HEK293T (cell line): ENCODE measurements at places on chromosomes 5 and 9.
A peak's percentile ranks its signal among the peaks of the same experiment; 100 is the strongest.

GRCh38 chr5:30347858-30348257 is 845.6 kb upstream of the CDH6 start:
- DNase-seq: no peak

- peak; percentile 24 for DNase-seq
Measured at GRCh38 chr5:116573702-116574366, 789 bp downstream of the SEMA6A start.

DNA sequence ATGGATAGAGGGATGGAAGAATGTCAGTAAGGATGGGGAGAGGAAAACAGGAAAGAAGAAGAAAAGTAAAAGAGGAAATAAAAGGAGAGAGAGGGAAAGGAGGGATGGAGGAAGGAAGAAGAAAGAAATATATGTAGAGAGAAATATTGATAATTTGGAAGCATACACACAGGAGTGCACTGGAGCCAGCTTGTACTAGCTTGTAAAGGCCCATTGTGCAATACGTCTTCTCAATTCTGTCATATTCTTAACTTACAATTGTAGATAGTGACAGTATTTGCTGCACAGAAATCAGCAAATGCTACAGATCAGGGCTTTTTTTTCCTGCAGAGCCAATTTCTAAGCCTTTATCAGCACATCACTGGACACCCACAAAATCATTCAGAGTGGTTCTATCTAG is 458.8 kb upstream of the WWC1 start:
- no peak for DNase-seq

DNA sequence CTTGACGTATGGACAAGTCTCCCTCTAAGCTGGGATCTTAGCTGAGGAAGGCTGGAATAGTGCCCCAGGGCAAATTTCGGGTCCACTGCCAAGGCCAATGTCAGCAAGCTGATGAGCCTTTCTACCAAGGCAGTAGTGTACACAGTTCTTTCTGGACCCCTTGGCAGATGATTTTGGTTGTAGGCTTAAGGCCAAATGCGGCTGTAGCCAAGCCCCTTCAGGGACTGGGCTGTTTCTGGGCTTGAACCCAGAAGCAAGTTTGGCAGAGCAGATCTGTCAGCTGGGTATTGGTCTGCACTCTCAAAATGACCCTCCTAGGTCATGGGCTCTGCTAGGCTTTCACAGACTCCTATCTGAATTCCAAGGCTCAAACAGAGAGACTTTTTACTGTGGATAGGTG is 121.6 kb downstream of the ADAMTSL1 start:
- no peak for DNase-seq

- DNase-seq: no peak
Measured at GRCh38 chr5:759111-759751, 25.3 kb downstream of the ZDHHC11B start.

- no peak for DNase-seq
Measured at GRCh38 chr9:133944746-133945135, 47.4 kb downstream of the VAV2 start.

- no peak for DNase-seq
Measured at GRCh38 chr9:137128862-137129455, 10.0 kb upstream of the GRIN1 start.

- DNase-seq: no peak
Measured at GRCh38 chr9:124030969-124031451, 19.4 kb downstream of the LHX2 start.

GRCh38 chr5:103394676-103395075 is 136.1 kb downstream of the MACIR start:
- no peak for DNase-seq

GRCh38 chr5:54301220-54301619 is 9.2 kb downstream of the ARL15 start:
- no peak for DNase-seq

- no peak for DNase-seq
Measured at GRCh38 chr9:10226996-10227395, 385.8 kb downstream of the PTPRD start.

- DNase-seq: no peak
Measured at GRCh38 chr9:2150338-2150737, 135.2 kb downstream of the SMARCA2 start.

DNA sequence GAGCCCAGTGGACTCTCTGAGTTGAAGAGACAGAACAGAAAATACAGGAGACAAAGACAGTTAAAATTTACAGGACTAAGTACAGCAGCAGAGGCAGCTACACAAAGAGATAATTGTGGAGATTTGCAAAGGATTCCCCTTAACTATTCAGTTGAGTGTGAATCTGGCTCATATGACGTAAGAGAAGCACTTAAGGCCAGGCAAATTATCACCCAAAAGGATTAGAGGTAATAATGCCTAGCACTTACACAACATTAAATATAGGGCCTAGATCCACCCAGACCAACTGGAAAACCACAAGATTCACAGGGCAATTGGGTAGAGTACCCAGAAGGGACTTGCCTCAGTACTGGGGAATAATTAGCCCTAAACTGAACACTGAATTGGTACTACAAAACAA is 41.3 kb downstream of the ADAMTS6 start:
- DNase-seq: no peak

DNA sequence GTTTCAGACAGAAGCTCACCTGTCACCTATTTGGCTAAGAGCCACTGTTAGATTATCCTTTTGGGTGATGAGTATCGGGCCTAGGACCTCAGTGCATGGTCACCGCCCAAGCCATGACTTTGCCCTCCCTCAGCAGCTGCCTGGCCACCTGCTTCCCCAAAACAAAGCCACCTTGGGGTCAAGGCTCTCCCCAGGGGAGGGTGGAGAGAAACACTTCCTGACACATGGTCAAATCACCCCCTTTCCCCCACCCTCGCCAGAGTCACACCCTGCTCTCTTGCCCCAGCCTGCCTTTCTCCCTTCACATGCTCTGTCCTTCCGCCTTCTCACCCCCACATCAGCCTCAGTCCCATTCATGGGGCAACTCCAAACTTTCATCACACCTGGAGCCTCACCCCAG is 1.7 kb upstream of the HBEGF start:
- no peak for DNase-seq

DNA sequence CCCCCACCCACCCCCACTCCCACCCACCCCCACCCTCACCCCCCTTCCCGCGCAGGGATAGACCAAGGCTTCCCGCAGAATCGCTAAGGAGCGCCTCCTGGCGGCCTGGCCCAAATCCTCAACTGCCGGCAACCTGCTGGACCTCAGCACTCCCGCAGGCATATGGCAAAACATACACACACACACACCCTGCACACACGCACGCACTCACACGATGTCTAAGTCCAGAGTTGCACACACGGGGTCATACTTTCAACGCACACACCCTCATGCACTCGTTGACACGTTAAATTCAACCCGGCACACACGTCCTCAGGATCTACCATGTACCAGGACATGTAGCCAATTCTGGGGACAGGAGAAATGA is 1.7 kb downstream of the CPLX2 start:
- DNase-seq: peak; percentile 60

DNA sequence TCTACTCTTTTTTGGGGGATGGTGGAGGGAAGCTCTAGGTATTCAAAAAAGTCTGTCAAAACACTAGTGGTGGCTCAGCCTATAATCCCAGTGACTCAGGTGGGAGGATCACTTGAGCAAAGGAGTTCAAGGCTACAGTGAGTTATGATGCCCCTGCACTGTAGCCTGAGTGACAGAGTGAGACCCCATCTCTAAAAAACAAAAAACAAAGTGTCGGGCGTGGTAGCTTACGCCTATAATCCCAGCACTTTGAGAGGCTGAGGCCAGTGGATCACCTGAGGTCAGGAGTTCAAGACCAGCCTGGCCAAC is 15.8 kb upstream of the SLC35D2 start:
- DNase-seq: no peak

GRCh38 chr5:140041099-140041491 is 2.0 kb downstream of the NRG2 start:
- no peak for DNase-seq

GRCh38 chr5:74122979-74123590 is 497.1 kb downstream of the ARHGEF28 start:
- DNase-seq: no peak

DNA sequence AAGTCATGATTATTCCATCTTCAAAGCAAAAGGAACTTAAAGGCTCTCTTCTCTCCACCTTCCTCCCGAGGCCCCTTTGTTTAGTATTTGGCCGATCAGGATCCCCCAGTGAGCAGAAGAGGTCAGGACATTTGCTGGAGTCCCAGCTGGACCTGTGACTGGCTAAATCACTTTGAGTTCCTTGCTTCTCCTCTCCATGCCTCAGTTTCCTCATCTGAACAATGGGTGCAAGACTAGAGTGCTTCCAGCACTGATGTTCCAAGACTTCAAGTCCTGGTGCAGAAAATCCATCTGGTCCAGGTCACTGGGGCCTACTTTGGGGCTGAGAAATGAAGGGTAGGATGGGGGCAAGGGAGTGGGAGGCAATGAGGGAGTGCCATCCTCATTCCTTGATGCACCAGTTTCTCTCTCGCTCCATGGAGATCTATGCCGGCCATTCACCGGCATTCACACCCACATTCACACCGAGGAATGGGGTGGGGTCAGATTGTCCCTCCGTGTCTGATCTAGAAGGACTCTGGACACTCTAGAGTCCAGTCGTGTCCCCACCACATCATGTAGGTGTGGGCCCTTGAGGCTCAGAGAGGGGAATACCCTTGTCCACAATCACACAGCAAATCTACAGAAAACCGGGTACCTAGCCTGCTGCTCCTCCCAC is 38.7 kb upstream of the IL17B start:
- DNase-seq: no peak

DNA sequence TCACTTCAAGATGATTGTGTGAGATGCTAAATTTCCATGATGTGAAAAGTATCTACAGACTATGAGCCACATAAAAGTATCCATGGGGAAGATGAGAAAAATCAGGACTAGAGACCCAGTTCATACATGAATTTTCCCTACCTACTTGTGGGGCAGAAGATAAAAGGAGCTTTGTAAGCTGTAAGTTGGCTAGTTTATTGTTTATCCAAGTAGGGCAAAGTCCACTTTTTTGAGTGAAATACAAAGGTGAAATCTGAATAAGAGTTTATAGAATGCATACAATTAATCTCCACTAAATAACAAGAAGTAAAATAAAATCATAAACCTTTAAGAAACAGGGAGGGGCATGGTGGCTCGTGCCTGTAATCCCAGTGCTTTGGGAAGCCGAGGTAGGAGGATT is 160.4 kb downstream of the ELAVL2 start:
- no peak for DNase-seq

GRCh38 chr5:53071738-53072137 is 37.8 kb downstream of the MOCS2 start:
- DNase-seq: no peak

GRCh38 chr9:117413346-117414219 is 1.3 kb downstream of the ASTN2 start:
- DNase-seq: peak; percentile 27

DNA sequence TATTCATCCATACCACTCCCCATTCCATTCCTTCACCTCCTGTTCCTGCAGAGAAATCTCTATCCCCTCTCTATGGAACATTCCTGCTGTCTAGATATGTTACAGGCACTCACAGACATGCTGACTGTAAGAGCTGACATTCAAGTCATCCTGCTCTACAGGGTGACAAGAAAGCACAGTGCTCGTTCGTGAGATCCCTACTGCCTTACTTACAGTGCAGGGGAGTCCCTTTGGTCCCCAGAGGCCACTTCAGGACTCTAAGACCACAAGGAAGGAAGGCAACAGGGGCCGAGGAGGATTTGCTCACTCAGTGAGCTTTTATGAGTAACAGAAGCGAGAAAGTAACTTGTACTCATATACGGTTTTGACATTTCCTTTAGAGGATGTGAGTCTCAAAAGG is 110.5 kb downstream of the GAS1 start:
- no peak for DNase-seq

- DNase-seq: no peak
Measured at GRCh38 chr5:40474250-40474649, 205.5 kb upstream of the PTGER4 start.

- no peak for DNase-seq
Measured at GRCh38 chr9:33782395-33783152, 12.8 kb upstream of the PRSS3 start.

- DNase-seq: no peak
Measured at GRCh38 chr5:54013556-54014194, 296.7 kb downstream of the ARL15 start.

- DNase-seq: no peak
Measured at GRCh38 chr9:28464481-28465216, 891.4 kb upstream of the C9orf72 start.

DNA sequence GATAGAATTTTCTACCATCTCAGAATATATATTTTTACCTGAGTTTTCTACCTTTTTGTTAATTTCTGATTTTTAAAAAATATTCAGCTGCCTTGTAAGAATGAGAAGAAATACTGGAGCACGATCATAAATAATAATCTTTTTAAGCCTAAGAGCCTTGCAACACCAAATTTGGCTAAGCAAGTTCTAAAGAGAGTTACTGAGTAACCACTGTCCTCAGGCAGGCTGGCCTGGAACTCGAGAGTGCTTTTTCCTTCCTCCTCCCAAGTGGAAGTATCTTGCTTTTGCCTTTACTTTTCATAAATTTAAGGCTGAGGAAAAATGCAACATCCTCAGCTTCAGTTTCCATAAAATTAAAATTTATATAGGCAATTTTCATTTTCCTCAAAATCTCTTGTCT is 21.0 kb downstream of the GLRX start:
- no peak for DNase-seq

DNA sequence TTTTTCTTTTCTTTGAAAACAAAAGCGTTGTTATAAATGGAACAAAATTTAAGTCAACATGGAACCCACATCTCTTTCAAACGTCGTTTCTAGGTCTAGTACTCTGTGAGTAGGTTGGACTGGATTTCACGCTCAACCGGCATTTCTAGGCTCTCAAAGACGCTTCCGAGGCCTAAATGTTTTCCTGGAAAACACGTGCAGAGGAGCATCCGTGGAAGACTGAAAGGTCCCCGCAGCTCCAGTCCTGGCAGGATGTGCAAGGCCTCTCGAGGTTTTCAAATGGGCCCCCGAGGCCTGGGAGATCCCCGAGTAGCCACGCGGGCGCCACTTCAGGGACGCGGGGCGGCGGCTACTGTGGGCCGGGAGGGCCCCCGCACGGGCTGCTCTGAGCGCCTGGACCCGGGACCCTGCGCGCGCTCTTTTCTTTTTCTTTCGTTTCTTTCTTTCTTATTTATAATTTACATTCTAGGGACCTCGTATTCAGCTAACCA is 4.2 kb upstream of the IRX2 start:
- no peak for DNase-seq

DNA sequence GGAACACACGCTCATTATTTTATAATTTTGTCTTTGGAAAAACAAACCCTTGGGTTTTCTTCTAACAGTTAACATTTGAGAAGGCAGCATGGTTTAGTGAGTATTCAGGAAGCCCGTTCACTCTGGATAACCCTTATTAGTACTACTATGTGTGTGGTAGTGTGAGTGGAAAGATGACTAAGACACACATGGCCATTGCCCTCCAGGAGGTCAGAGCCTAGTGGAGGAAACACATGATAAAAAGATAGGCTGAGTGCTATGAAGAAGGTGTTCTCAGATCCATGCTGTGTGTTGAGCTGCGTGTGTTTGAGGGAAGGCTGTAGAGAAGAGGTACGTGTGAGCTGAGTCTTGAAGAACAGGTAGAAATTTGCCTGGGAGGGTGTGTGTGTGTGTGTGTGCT is 8.4 kb downstream of the C5orf47 start:
- no peak for DNase-seq
